SHP77 (cell line): ENCODE measurements at places on chromosomes 3 and 15.

DNA sequence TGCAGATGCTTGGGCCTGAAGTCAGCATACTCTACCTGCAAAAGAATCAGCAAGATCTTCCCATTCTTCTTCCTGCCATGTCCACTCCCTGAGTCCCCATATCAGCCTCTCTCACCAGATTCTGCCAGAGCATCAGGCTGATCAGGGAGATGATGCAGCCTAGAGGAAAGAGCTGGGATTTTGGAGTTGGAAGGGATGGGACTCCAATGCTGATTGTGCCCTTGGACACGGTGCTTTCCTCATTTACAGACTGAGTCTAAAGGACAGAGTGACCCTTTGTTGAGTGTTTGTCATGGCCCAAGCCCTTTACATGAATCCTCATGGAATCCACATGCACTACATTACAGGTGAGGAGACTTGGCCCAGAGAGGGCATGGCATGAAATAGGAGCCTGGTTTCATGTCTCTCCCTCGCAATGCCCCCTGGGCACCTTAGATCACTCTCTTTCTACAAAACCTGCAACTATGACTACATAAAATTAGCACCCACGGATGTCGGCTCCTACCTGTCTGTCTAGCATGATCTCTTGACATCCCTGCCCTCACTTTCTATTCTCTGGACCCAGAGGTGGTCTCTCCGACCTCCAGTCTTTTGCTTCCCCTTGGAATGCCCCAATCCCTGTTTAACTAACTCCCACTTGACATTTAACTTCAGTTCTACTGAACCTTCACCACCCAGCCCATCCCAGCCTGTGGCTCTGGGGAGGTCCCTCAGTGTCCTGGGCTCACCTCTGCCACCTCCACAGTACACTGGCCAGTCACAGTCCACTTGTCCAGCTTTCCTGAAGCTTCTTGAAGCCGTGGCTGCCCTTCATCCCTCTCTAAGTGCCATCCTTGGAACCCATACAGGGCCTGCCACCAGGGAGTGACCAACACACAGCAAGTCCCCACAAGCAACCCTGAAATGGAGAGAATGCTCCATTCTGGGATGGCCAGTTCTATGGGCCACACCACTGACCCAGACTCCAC lies 173.5 kb downstream of the ABHD5 start:
- no peak for DNase-seq

GRCh38 chr3:13420045-13420830 lies at the start of gene NUP210:
NUP210 (minus strand) TSS chr3:13420322; CDS start chr3:13420226, 96 bp downstream.
- peak; percentile 51 for DNase-seq

DNA sequence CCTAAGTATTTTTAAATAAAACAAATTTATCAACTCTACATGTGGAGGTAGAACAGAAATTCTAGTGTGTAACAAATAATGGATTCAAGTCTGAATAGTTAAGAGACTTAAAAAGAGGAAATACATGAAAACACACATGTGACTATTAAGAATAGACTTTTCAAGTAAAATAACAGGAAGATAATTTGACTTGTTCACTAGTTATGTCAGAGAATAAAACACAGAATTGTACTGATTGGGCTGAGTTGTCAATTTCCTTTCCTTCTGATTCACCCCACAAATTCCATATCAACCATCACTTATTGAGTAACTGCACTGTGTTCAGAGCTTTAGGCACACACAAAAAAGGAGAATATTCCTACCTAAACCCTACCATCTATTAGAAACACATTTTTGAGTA lies 557.2 kb downstream of the TUSC7 start:
- DNase-seq = no peak

DNA sequence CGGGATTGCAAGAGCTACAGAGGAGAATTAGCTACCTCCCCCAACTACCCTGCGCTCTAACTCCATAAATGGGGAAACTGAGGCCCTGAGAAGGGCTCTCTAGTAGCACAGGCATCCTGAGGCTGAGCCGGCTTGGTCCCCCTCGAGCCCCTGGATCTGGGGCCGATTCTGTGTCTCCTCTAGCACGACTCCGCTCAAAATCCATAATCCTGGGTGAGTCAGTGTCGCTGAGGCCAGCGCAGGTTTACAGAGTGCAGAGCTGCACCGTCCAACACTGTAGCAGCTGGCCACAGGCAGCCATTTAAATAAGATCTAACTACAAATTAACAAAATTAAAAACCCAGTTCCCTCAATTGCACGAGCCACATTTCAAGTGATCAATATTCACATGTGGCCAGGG lies 10.8 kb downstream of the GATA2 start:
- no peak for DNase-seq

DNA sequence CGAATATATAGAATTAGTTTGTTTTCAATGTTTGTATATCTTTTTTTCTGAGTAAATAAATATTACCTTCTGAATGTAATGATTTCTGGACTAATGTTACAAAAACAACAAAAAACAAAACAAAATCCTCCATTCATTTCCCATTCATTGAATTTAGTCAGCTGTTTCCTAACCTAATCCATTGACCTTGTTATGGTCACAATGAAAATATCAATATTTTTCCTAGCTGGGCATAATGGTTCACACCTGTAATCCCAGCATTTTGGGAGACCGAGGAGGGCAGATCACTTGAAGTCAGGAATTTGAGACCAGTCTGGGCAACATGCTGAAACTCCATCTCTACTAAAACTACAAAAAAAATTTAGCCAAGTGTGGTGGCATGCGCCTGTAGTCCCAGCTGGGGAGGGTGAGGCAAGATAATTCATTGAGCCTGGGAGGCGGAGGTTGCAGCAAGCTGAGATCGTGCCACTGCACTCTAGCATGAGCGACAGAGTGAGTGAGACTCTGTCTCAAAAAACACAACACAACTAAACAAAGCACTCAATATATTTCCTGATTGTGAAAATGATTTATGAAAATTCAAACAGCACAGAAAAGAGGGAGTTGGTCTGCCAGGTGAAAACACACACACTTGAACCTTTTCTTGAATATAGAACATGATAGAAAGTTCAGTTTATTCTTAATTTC lies 23.0 kb upstream of the PLSCR4 start:
- DNase-seq = no peak

DNA sequence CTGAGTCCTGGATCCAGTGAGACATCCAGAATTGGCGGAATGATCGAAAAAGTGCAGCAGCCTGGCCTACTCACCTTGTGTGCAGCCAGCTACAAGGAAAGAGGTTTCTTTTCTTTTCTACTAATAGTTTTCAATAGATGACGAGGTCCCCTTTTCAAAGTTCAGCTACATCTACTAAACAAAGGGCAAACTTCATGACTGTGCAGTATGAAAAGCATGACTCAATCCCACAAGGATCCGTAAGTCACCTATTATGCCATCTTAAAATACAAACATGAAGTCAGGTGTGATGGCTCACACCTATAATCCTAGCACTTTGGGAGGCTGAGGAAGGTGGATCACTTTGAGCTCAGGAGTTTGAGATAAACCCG lies 16.7 kb downstream of the MIX23 start:
- DNase-seq = no peak
